Femur (tissue), 1 donor: ENCODE measurements at places on chromosomes 2 and 18.

DNA sequence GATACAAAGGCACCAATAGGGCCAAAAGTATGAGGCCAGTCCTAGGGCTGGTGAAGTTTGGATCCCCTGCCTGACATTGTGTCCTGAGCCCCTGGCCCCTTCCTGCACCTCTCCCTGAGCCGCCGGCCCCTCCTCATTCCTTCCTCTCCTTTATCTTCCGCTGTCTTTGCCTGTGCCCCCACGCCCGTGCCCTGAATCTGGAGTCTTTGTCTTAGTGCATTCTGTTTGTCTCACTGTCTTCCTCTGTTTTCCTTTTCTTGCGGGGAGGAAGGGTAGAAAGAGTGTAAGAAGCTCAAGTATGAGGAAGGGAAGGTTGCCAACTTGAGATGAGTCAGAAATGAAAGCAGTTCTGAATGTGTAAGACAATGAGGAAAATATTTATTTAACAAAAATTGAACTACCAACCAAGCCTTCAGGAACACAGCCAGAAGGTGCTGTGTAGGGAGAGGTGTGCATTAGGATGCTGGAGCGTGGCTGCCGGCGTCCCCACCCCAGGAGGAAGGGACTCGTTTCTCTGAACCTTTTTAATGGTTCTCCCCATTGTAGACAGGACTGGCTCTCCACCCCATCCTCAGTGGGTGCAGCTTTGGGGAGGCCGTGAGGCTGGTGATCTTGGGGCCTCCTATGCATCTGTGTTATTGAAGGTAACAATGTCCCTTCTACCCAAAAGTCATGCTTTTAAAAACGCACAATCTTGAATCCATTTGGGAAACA, 133.1 kb downstream of the NEDD4L start:
- DNase-seq, result no peak

GRCh38 chr2:161426455-161426921, 10.4 kb downstream of the TBR1 start:
- no peak for DNase-seq

- no peak for DNase-seq
Measured at GRCh38 chr2:230742781-230743180, 30.1 kb downstream of the CAB39 start.

- peak; percentile 46 for DNase-seq
Measured at GRCh38 chr2:94871226-94872087, at the start of gene TEKT4. TEKT4 (plus strand) TSS chr2:94871430; CDS start chr2:94871580, 150 bp downstream.

- DNase-seq, result no peak
Measured at GRCh38 chr2:58122540-58122939, 75.9 kb downstream of the VRK2 start.
